ENCODE measurements at places on chromosomes 5 and 9.

- H3K36me3 ChIP-seq: no peaks in the 10 kb centered on the region
- H3K4me1 ChIP-seq: peaks cover 6% of the 10 kb centered on the region
- no peak overlapping the region for H3K27ac ChIP-seq
- no peak overlapping the region for H3K4me3 ChIP-seq
Observed at GRCh38 chr5:133393776-133394476, 218.4 kb downstream of the FSTL4 start.

- peaks cover 19% of the 10 kb centered on the region for H3K36me3 ChIP-seq
- H3K27ac ChIP-seq: no peak overlapping the region
- H3K27me3 ChIP-seq: no peaks in the 10 kb centered on the region
- no peak for DNase-seq
Observed at GRCh38 chr9:97419309-97419867, 7.5 kb downstream of the TDRD7 start.

- H3K4me1 ChIP-seq: no peaks in the 10 kb centered on the region
- H3K27ac ChIP-seq: no peak overlapping the region
- no peak overlapping the region for H3K4me3 ChIP-seq
Observed at GRCh38 chr9:93365427-93366118, 85.9 kb upstream of the FAM120A start.

DNA sequence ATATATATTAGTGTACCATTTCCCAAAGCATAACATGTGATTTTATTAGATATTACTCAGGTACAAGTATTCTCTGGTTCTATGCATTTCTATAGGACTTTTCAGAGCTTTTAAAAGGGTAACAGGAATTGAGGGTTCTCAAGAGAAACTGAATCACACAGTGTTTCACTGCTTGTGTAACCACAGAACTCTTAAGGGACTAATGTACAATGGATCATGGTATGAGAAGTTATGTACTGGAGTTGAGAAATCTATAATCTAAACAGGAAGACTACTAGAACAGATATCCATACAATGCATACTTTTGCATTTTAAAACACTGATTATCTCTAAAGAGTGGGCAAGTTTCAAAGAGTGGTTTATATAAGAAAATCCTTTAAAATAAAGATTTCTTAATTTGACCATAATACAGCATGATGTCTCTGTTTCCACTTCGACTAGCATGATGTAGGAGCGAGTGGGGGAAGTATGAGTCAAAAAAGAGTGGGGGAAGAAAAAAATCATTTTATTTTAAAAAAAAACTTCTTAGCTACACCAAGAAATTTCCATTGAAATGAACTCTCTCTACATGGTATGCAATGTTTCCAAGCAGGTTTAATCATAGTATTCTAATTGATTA lies 183.5 kb downstream of the RFX3 start:
- peaks cover 10% of the 10 kb centered on the region for H3K4me1 ChIP-seq
- no peak overlapping the region for H3K4me3 ChIP-seq
- no peaks in the 10 kb centered on the region for H3K27me3 ChIP-seq
- DNase-seq: no peak

DNA sequence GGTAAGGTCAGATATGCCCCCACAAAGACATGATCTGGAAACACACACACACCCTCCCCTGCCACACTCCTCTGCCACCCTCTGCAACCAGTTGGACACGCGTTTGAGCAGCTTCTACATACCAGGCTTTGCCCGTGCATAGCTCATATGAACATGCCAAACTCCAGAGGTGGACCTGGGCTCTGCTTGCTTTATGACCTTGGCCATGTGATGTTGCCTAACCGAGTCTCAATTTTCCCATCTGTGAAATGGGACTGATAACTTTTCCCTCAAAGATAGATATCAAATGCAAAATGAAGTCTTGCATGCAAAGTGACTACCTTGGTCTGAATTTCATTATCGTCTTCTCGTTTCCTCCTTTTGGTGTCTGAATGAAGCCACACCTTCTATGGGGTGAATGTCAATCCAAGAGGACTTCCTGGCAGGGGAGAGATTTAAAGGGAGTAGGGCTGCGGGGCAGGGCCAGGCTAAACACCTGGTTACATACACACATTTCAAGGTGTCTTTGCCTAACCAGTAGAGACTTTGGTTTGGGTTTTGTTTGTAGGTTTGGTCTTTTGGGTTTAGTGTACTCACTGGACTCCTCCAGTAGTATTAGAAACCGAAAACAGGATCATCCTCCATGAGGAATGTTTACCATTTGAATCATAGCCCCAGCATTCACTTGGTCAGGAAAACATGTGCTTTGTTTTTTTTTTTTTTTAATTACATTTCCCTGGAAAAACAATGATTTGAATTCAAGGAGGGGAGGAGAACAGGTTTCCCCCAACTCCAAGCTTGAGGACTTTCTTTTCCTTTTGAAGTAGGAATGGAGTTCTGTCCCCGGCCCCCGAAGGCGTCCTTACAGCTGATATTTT lies 63.2 kb downstream of the COL27A1 start:
- no peak overlapping the region for H3K27ac ChIP-seq
- H3K27me3 ChIP-seq: no peaks in the 10 kb centered on the region
- no peak for DNase-seq
- H3K36me3 ChIP-seq: no peaks in the 10 kb centered on the region
- H3K4me1 ChIP-seq: no peaks in the 10 kb centered on the region

Data from activated CD4-positive, alpha-beta memory T cell treated with anti-CD3 and anti-CD28 coated beads, Interleukin-2, amount 10 ng/mL, durations not matched to agents 7 days and 5 days (primary cell).